PC-9 (cell line): ENCODE measurements at places on chromosomes 12 and 14. TPM values are rescaled to one million over a fixed set of nuclear protein-coding genes. Genes with fewer than 3 reads are reported as not detected.

- H3K36me3 ChIP-seq = no peaks in the 10 kb centered on the region
- H3K4me3 ChIP-seq = no peak overlapping the region
- DNase-seq = no peak
Observed at GRCh38 chr12:1876086-1876485, 42.4 kb downstream of the CACNA2D4 start.

Gene ASB2
- total RNA-seq = not detected in 2 replicates

DNA sequence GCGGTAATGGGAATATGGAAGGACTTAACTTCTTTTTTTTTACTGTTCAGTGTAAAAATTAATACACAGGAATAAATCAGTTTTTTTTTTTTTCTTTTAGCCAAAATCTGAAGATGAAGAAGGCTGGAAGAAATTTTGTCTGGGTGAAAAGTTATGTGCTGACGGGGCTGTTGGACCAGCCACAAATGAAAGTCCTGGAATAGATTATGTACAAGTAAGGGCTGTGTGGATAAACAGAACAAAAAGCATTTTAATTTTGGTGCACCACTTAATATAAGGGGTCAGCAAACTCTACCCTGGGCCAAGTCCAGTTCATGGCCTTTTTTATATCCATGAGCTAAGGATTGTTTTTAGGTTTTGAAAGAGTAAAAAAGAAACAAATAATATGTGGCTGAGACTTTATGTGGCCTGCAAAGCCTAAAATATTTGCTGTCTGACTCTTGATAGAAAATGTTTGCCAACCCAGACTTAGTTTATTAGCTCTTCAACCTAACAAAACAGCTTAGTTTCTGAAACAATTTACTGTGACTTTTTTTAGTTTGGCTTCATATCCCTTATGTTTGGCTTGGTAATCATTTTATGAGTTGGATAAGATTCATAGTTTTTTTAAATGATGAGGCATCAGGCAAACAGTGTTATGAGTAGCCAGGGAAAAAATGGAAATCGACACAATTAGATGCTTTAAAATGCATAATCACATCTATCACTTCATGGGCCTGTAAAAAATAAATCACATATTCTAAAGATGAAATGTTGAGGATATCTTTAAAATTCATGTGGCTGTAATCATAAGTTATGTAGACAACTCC lies 8.4 kb downstream of the GEMIN2 start:
- no peaks in the 10 kb centered on the region for H3K36me3 ChIP-seq
- no peak overlapping the region for H3K4me3 ChIP-seq
- no peaks in the 10 kb centered on the region for H3K27me3 ChIP-seq

Gene RHOJ
- total RNA-seq = not detected in 2 replicates

- peaks cover 32% of the 10 kb centered on the region for H3K4me1 ChIP-seq
- no peaks in the 10 kb centered on the region for H3K36me3 ChIP-seq
- H3K4me3 ChIP-seq = no peak overlapping the region
- no peak for DNase-seq
Observed at GRCh38 chr14:76941946-76942805, 86.3 kb downstream of the IRF2BPL start.

Gene KLHDC1
- 1.2 and 3.8 TPM in 2 replicates for total RNA-seq

DNA sequence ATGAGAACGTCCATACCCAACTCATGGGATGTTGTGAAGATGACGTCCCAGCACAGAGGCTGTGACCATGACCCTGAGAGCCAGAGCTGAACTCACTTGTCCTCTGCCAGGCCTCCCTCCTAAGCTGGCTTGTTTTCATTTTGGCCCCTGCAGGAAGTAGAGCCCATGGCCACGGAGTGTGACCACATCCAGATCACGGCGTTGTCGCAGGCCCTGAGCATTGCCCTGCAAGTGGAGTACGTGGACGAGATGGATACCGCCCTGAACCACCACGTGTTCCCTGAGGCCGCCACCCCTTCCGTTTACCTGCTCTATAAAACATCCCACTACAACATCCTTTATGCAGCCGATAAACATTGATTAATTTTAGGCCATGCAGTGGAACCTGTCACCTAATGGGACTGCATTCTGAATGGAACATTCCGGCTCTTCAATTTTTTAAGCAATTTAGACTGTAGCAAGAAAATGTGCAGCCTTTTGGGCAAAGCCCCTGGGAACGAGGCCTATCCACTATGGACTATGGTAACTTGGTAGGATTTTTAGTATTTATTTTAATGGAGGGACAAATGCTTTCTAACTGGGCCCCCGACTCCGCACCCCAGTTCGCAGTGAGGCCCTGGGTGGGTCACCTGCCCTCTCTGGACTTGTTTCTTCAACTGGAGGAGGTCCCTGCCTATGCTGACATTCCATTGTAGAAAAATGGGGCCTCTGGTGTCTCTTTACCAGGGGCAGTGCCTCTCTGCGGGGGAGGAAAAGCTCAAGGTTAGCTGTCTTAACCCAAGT lies 19.6 kb downstream of the OTUB2 start:
- no peak overlapping the region for H3K27ac ChIP-seq
- no peaks in the 10 kb centered on the region for H3K36me3 ChIP-seq
- H3K4me3 ChIP-seq = no peak overlapping the region
- H3K4me1 ChIP-seq = no peaks in the 10 kb centered on the region
- H3K27me3 ChIP-seq = no peaks in the 10 kb centered on the region

Gene MRPL52
- total RNA-seq = 76.7 and 84.8 TPM in 2 replicates

GRCh38 chr12:55664826-55665225 lies 28.1 kb downstream of the OR10P1 start:
- H3K4me3 ChIP-seq = no peak overlapping the region
- H3K36me3 ChIP-seq = no peaks in the 10 kb centered on the region
- H3K4me1 ChIP-seq = no peaks in the 10 kb centered on the region
- H3K27me3 ChIP-seq = peaks cover 5% of the 10 kb centered on the region; the same call in 1 of the 2 replicates

Gene LRP1-AS
- not detected in 2 replicates for total RNA-seq

GRCh38 chr12:11710431-11710830 lies 61.0 kb downstream of the ETV6 start:
- no peaks in the 10 kb centered on the region for H3K4me1 ChIP-seq
- no peak overlapping the region for H3K27ac ChIP-seq
- H3K36me3 ChIP-seq = no peaks in the 10 kb centered on the region
- H3K27me3 ChIP-seq = no peaks in the 10 kb centered on the region

- no peaks in the 10 kb centered on the region for H3K36me3 ChIP-seq
- no peak overlapping the region for H3K27ac ChIP-seq
- peaks cover 19% of the 10 kb centered on the region for H3K4me1 ChIP-seq
- H3K27me3 ChIP-seq = no peaks in the 10 kb centered on the region
- no peak for DNase-seq
Observed at GRCh38 chr14:21436567-21437062, 19.3 kb downstream of the CHD8 start.

GRCh38 chr12:68163560-68164081 lies 4.1 kb upstream of the IFNG start:
- H3K4me1 ChIP-seq = no peaks in the 10 kb centered on the region
- H3K4me3 ChIP-seq = no peak overlapping the region
- H3K27me3 ChIP-seq = no peaks in the 10 kb centered on the region
- H3K27ac ChIP-seq = no peak overlapping the region
- no peaks in the 10 kb centered on the region for H3K36me3 ChIP-seq
- no peak for DNase-seq

- peaks cover 30% of the 10 kb centered on the region for H3K4me1 ChIP-seq
- H3K36me3 ChIP-seq = no peaks in the 10 kb centered on the region
- H3K27me3 ChIP-seq = no peaks in the 10 kb centered on the region
- no peak overlapping the region for H3K4me3 ChIP-seq
Observed at GRCh38 chr14:80567905-80568536, 356.7 kb upstream of the DIO2 start.

Gene HCAR3
- total RNA-seq = 0.38 and 0.44 TPM in 2 replicates

- H3K4me3 ChIP-seq = no peak overlapping the region
- H3K27me3 ChIP-seq = no peaks in the 10 kb centered on the region
- 0 out of 2 replicates have a peak, but pooled peaks cover 6% of the 10 kb centered on the region for H3K4me1 ChIP-seq
- no peaks in the 10 kb centered on the region for H3K36me3 ChIP-seq
- no peak for DNase-seq
Observed at GRCh38 chr12:102202556-102202955, 4.9 kb upstream of the PMCH start.

DNA sequence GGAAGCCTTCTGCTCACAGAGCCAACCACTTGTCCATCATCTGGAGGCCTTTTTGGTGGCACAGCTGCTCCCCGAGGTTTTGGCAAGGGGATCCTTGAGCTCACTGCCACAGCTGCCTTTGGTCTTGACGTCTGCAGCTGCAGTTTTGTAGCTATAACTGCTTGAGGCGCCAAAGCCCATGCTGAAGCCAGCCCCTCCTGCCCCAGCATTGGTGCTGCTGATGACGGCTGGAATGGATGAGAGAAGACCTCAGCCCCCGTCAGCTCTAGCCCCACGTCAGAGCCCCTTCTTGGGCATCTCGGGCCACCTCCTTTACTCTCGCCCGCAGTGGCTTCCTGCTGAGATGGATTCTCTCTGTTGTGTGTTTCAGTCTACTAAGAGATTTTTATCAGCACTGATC lies 12.3 kb upstream of the KRT74 start:
- H3K4me3 ChIP-seq = no peak overlapping the region
- H3K36me3 ChIP-seq = no peaks in the 10 kb centered on the region
- no peaks in the 10 kb centered on the region for H3K27me3 ChIP-seq
- peaks cover 14% of the 10 kb centered on the region for H3K4me1 ChIP-seq
- no peak for DNase-seq

Gene KIF26A
- 0.17 and 0.53 TPM in 2 replicates for total RNA-seq

DNA sequence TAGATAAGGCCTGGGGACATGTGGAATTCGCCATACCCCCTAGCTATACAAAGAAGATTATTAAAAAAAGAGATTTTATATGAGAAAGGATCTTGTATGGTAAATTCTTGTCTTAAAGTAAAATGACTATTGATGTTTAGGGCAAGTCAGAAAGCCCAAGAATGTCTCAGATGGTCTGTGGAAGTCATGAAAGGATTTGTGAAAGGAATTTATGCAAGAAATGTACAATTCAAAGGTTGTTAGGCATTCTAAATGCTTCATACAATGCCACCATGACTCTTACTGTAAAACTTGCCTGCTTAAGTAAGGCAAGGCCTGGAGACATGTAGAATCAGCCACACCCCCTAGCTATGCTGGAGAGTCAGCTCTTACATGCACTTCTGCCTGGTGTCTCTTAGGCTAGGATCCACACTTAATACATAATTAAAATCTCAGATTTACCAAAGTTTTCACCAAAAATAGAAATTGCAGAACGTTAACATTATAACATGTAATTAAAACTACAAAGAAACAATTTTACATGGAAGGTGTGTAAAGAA lies 8.9 kb upstream of the ETNK1 start:
- H3K36me3 ChIP-seq = no peaks in the 10 kb centered on the region
- H3K27ac ChIP-seq = no peak overlapping the region
- no peaks in the 10 kb centered on the region for H3K4me1 ChIP-seq
- DNase-seq = no peak

DNA sequence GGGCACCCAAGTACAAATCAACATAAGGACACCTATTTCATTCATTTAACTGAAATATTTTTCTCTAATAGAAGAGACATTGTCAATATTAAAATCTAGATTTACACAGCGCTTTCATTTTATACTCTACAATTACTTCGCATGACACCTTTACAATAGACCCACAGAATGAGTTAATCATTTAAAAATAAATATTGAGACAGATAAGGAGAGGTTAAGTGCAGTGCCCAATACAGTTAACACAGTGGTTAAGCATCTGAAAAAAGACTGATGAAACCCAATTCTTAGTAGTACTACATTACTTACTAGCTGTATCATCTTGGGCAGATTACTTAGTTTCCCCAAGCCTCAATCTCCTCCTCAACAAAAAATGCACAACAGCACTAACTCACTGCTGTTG lies 116.2 kb downstream of the DENND5B start:
- no peak for DNase-seq
- H3K27ac ChIP-seq = no peak overlapping the region
- no peaks in the 10 kb centered on the region for H3K27me3 ChIP-seq
- H3K4me1 ChIP-seq = no peaks in the 10 kb centered on the region
- no peak overlapping the region for H3K4me3 ChIP-seq
- H3K36me3 ChIP-seq = no peaks in the 10 kb centered on the region

DNA sequence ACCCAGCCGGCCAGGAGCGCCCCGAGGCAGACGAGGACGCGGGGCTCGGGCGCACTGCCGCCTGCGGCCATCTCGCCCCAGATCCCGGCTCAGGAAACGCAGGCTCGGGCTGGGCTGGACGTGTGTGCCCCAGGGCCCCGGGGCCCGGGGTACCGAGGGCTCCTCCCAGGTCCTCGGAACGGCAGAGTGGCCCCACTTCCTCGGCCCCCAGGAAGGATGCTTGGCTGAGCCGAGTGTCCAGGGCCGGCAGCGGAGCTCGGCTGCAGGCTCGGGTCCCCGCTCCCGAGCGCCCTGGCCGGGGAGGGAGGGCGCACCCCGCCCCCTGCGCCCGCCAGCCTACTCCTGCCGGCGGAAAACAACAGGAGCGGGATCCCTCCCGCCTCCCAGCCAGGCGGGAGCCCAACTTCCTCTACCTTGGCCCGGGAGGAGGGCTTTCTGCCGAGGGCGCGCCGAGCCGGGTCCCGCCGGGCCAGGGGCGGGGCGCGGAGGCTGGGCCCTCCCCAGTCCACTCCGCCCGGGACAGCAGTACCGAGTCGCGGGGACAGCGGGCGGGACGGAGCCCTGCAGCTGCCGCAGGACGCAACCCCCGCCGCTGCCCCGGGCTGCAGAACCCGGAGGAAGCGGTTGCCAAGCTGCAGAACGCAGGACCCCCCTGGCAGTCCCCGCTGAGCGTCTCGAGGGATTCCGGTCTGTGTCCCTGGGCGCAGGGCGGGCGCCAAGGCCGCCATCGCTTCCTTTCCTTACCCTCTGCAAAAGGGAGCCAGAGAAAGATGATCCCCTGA lies at the start of gene VSIG10:
Gene VSIG10, minus strand, starts transcription at position 411 of the 782 bp plus-strand sequence. Its CDS starts 340 bp downstream, at position 71.
- peak within 1 kb of the TSS; percentile 81 for H3K4me3 ChIP-seq
- H3K27me3 ChIP-seq = no peaks in the 10 kb centered on the region
- H3K4me1 ChIP-seq = peaks cover 18% of the 10 kb centered on the region
- no peaks in the 10 kb centered on the region for H3K36me3 ChIP-seq
- peak; percentile 82 for DNase-seq

Gene CEBPE
- total RNA-seq = not detected in 2 replicates

DNA sequence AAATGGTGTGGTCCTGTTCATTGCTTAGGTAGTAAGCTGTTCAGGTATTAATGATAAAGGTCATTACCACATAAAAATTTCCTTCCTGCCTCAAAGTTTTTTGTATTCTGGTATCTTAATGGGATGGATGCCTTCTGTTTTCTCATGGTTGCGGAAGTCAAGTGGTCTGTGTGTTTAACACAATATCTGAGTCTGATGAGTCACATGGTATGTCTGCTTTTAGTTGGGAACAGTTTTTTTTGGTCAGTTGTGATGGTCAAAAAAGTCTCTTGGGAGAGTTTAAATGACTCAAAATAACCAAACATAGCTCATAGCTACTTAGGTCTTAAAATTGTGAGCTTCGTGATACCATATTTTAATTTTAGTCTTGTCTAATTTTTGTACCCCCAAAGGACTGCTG lies 40.7 kb downstream of the STK38L start:
- H3K4me3 ChIP-seq = no peak overlapping the region
- no peaks in the 10 kb centered on the region for H3K36me3 ChIP-seq
- H3K4me1 ChIP-seq = no peaks in the 10 kb centered on the region
- DNase-seq = no peak
- H3K27ac ChIP-seq = no peak overlapping the region
- no peaks in the 10 kb centered on the region for H3K27me3 ChIP-seq

Gene FUT8
- 134 and 135 TPM in 2 replicates for total RNA-seq

Gene CDCA3
- 104 and 125 TPM in 2 replicates for total RNA-seq
